ENCODE measurements at places on chromosomes 2 and 18. TPM values are rescaled to one million over a fixed set of nuclear protein-coding genes. Genes with fewer than 3 reads are reported as not detected.

The LYG2 gene
- not detected for total RNA-seq

- no peak for DNase-seq
Observed at GRCh38 chr18:46650681-46651080, 6.3 kb downstream of the LOXHD1 start.

GRCh38 chr2:238425505-238425978 lies 1.2 kb upstream of the ASB1 start:
- peak; percentile 32 for DNase-seq

- DNase-seq: no peak
Observed at GRCh38 chr2:24400207-24400907, 40.0 kb upstream of the ITSN2 start.
